IMR-90 (cell line): ENCODE measurements at places on chromosomes 3 and 15. TPM values are rescaled to one million over a fixed set of nuclear protein-coding genes. Genes with fewer than 3 reads are reported as not detected.

GRCh38 chr15:88538972-88539371 is 7.5 kb downstream of the DET1 start:
- DNase-seq: peak; percentile 22

- DNase-seq: no peak
Observed at GRCh38 chr3:31699309-31699953, 166.7 kb downstream of the STT3B start.

GRCh38 chr3:191473661-191474198 is 12.8 kb downstream of the PYDC2 start:
- DNase-seq: no peak

GRCh38 chr15:94348084-94348483 is 116.7 kb downstream of the MCTP2 start:
- no peak for DNase-seq

Gene BNC1
- 0.28 and 0.54 TPM in 2 replicates for total RNA-seq

Gene CLPX
- total RNA-seq: 25.8 and 29.4 TPM in 2 replicates

Gene LOXL1
- 146 and 148 TPM in 2 replicates for total RNA-seq
